ENCODE measurements at places on chromosomes 5 and 9.

- no peak for DNase-seq
These were observed 106.8 kb downstream of the WNK2 start for GRCh38 chr9:93290495-93291434.

DNA sequence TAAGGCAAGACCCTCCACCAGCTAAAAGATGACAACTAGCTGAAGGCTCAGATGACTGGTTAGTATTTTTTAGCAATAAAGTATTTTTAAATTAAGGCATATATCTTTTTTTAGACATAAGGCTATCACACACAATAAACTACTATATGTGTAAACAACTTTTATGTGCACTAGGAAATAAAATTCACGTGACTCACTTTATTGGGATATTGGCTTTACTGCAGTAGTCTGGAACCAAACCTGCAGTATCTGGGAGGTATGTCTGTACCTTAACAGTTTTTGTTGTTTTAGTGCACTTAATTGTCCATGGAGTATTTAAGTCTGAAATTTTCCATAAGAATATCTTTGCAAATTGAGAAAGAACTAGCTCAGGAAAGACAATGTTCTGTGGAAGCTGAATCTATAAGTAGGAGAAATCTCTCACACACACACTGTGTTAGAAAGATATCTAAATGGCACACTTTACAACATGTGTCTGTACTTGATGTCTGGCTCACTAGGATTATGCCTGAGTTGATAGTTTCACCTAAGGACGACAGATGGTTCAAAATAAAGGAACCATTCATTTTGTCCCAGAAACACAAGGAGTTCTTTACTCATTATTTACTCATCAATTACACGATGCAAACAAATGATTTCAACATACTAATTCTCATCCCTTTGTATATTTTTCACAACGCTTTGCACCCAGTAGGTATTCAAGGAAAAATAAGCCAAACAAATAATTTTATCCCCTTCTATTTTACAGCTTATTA, 4.6 kb downstream of the RAPGEF6 start:
- no peak for DNase-seq

DNA sequence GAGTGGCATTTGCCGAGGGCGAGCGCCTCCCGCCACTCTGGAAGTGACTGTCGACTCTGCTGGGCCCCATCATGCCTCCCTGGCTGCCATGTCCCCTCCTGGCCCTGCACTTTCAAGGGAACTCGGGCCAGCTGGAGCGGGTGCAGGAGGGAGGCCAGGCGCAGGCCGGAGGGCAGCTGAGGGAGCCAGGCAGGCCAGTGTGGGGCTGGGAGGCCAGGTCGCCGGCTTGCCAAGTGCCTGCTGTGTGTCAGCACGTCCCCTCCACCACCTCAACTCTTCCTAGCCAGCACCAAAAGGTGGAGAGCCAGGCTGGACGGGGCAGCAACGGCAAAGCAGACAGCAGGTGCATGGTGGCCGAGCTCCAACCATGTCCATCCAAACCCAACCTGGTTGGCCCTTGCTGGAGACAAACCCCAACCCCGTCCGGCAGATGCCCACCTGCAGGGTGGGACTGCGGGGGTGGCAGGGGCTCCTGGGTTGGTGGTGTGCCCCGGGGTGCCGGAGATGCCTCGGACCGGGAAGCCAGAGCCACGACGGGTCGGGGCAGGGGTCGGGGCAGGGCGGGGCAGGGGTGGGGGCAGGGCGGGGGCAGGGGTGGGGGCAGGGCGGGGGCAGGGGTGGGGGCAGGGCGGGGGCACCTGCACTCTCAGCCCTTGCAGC, 36.5 kb upstream of the EGFL7 start:
- DNase-seq = peak; percentile 10

GRCh38 chr9:21155501-21155900, 11.0 kb downstream of the IFNA21 start:
- no peak for DNase-seq

DNA sequence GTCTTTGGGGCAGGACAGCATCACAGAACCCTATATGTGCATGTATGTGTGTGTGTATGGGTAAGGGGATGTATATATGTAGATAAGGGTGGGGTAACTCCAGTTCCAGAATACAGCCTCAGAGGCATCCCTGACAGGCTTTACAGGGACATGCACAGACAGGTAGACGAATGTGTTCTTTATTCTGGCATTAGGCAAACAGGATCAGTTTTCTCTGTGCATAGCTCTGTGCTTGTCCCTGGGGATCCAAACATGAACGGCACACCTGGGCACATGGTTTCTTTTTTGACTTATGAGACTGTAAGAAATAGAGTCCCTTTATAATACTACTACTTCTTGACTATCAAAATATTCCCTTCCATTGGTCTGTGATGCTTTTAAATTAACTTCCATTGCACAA, 120.6 kb downstream of the TRIO start:
- DNase-seq = no peak

DNA sequence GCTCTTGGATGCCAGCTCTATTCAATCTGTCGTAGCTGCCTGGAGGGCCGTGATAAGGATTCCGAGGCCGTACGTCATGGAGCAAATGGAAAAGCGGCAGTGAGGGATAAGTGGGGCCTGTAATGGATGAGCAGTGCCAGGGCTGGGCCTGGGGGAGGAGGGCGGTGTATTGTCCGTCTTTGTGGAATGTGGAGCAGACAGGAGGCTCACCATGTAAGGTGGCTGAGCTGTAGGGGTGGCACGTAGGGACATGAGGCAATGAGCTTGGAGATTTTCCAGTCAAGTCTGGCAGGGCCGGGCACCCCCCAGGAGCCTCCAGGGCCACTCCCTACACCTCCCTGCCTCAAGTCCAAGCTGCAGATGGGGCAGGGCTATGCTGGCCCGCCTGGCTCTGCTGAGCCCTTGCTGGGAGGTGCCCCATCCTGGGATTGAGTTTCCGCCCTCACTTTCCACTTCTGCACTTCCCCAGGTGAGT, 29.2 kb downstream of the NCS1 start:
- DNase-seq = no peak
